M059J (cell line): ENCODE measurements at places on chromosomes 2 and 18. TPM values are rescaled to one million over a fixed set of nuclear protein-coding genes. Genes with fewer than 3 reads are reported as not detected.
A peak's percentile ranks its signal among the peaks of the same experiment; 100 is the strongest.

DNA sequence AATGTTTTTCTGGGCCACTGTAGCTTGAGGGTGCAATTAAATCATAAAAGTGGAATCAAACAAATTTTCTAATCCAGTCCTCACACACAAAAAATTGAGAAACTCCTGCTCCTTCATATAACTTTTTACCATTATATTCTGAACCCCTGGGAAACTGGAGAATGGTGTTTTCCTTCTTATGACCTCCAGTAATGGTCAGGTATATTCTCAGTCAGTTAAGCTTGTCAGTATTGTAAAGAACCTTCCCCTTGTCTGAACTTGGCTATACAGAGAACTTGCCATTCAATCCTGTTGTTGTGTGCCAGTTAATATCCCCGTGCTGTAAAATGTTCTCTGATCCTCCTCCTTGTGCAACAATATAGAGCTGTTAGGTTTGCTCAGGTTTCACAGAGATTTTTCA is 39.5 kb downstream of the ZNF804A start:
- DNase-seq, result no peak

GRCh38 chr2:125652280-125652679 is 1003.7 kb upstream of the GYPC start:
- no peak for DNase-seq

DNA sequence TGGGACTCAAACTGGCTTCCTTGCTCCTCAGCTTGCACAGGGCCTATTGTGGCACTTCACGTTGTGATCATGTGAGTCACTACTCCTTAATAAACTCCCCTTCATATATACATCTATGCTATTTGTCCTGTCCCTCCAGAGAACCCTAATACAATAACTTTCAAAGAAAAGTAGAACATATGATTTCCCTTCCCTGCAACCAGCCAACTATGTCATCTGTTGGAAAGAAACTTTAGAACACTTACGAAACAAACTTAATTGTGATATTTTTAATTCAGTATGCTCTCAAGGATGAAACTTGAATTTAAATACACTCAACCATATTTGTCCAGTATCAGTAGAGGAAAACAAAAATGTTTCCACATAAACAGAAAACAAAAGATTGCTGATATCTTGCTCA is 84.4 kb downstream of the DYM start:
- no peak for DNase-seq

DNA sequence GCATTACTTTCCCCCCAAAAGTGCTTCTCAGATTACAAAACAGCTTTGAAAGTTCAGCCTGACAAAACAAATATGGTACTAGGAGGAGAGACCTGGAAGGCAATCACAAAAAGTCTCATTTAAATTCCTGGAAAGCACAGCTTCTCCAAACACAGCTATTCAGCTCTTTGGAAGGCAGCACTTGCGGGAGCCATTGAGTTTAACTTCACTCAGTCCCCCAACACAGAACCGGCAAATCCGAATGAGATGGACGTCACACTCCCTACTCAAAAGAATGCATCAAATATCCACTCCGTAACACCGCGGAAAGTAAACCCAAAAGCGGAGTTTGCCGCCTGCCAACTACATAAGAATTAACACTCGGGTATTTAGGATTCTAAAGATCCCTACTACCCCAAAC is 638 bp downstream of the ST6GAL2 start:
- DNase-seq, result no peak

DNA sequence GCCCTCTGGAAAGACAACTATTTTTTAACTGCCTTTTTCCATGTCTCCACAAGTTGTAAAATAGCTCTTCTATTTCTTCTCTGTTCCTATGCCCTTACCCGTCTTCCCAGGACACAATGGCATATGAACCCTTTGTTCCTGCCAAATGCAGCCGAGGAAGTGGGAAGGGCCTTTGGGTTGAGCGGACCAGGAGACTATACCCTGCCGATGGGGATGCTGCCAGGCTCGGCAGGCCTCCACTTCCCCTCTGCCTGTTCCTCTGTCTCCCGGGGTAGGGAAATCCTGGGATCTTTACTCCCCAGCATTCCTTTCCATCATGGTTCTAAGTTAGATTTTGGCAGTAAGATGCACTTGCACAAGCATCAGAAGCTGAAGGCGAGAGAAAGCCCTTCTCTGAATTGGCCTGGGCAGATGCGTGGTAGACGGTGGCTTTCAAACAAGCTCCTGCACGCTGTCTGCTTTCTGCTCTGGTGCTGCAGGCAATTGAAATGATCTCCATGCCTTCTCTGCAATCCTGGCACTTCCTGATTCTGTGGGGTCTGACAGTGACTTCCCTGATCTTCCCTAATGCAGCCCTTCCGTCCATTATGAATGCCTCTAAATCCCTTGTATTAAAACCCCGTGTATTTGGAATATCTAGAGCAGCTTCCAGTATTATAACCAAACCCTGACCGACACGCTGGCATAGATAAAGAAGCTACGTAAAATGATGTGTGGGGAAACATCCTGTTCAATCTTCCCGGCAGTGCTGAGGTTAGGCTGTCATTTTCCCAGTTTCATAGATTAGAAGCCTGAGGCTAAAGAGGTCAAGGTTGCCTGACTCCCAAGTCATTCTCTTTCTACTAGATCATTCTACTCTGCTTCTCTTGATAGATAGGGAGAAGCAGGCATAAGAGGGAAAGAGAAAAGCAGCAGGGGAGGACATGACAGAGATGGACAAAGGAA is 69.8 kb downstream of the MCFD2 start:
- DNase-seq, result peak; percentile 19

GRCh38 chr2:98823196-98824170 is 92.6 kb upstream of the MGAT4A start:
- no peak for DNase-seq

DNA sequence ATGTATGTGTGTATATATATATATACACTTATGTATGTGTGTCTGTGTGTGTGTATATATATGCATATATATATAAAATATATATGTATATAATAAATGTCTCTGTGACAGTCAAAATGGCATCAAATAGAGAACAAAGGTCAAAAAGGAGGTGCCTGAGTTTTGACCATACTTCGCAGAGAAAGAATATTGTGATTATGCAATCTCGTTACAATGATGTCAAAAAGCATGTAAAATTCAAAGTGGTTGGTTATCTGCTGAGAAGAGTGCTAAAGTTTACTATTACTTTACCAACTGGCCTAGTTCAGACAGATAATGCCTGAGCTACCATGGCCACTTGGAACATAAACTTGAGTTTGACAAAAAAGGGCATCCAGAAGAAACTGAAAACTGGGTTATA is 375.0 kb downstream of the NBAS start:
- DNase-seq, result no peak

- DNase-seq, result no peak
Measured at GRCh38 chr18:53093636-53094035, 753.6 kb downstream of the DCC start.

- DNase-seq, result no peak
Measured at GRCh38 chr18:22728481-22729105, 204.5 kb upstream of the RBBP8 start.

GRCh38 chr2:118145207-118145606 is 56.9 kb downstream of the INSIG2 start:
- DNase-seq, result no peak

- peak; percentile 53 for DNase-seq
Measured at GRCh38 chr2:3536682-3537632, 17.6 kb upstream of the ADI1 start.

GRCh38 chr2:149466635-149467034 is 120.9 kb downstream of the MMADHC start:
- no peak for DNase-seq

- peak; percentile 97 for DNase-seq
Measured at GRCh38 chr2:127153691-127154158, 46.8 kb upstream of the BIN1 start.

- DNase-seq, result no peak
Measured at GRCh38 chr18:44541159-44541558, 139.5 kb upstream of the SETBP1 start.

- peak; percentile 14 for DNase-seq
Measured at GRCh38 chr18:25826823-25827222, 263.6 kb downstream of the SS18 start.

- DNase-seq, result no peak
Measured at GRCh38 chr2:117086943-117087250, 727.6 kb upstream of the DDX18 start.

GRCh38 chr2:36468463-36469105 is 113.0 kb downstream of the CRIM1 start:
- DNase-seq, result no peak

The ABCB11 gene
- total RNA-seq, result 0.02 TPM in 2 replicates

The LNPK gene
- total RNA-seq, result 20.8 and 27.7 TPM in 2 replicates

The ALPI gene
- total RNA-seq, result not detected in 2 replicates

The SERPINB10 gene
- total RNA-seq, result not detected in 2 replicates

The KCNG2 gene
- not detected in 2 replicates for total RNA-seq

The SIX2 gene
- total RNA-seq, result 0.37 TPM in 1 of 2 replicates, not detected in the other

The TMEM169 gene
- 1.3 TPM in 1 of 2 replicates, not detected in the other for total RNA-seq
